ENCODE measurements at places on chromosomes 1 and 21.

DNA sequence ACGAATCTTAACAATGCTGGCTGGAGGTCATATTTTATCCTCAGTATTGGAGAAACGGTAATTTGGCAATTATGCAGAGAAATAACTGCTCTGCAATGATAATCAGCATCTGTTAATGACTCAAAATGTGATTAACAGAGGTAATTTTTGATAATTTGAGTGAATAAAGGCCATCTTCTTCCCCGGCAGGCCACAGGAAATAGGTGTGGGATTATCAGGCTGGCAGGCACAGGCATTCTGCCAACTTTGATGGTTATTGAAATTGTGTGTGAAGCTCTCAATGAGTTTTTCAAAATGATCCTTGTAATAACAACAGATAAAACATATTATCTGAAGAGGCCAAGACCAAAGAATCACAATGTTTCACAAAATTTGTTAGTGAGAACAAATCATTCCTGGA lies 309.0 kb downstream of the PTGER3 start:
- no peak for DNase-seq

- DNase-seq: no peak
These were observed 223.8 kb downstream of the KCNH1 start for GRCh38 chr1:210910020-210910575.

GRCh38 chr1:149936992-149937705 lies 470 bp upstream of the MTMR11 start:
- no peak for DNase-seq

DNA sequence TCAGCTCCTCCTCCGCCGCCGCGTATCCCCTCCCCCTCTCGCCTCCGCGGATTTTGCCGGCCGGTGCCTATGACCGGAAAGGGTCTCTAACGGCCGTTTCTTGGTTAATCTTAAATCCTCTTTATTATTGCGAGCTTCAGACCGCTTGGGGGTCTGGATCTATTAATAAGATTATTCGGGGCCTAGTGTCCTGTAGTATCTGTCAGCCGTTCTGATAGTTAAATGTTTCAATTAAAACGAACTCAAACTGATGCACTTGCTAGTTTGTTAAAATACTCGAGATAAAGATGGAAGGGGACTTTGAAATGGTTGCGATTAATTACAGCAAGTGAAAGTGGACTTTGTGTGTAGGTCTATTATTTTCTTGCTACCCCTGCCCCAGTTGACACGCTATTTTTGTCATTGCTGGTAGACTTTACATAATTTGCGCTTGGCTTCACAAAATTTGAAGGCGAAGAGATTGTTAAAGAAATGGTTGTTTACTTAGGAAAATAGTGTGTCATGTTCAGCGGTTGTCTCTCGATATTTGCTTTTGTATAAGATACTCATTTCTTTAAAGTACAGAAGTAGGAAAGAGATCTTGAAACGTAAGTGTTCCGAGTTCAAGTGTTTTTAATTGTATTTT lies 779 bp downstream of the SON start:
- DNase-seq: no peak

- DNase-seq: no peak
These were observed 520 bp downstream of the PLEKHN1 start for GRCh38 chr1:966704-967300.

- no peak for DNase-seq
These were observed 390.6 kb downstream of the NUF2 start for GRCh38 chr1:163712321-163712720.

GRCh38 chr1:30445449-30445848 lies 277.9 kb downstream of the MATN1 start:
- DNase-seq: peak; percentile 79

DNA sequence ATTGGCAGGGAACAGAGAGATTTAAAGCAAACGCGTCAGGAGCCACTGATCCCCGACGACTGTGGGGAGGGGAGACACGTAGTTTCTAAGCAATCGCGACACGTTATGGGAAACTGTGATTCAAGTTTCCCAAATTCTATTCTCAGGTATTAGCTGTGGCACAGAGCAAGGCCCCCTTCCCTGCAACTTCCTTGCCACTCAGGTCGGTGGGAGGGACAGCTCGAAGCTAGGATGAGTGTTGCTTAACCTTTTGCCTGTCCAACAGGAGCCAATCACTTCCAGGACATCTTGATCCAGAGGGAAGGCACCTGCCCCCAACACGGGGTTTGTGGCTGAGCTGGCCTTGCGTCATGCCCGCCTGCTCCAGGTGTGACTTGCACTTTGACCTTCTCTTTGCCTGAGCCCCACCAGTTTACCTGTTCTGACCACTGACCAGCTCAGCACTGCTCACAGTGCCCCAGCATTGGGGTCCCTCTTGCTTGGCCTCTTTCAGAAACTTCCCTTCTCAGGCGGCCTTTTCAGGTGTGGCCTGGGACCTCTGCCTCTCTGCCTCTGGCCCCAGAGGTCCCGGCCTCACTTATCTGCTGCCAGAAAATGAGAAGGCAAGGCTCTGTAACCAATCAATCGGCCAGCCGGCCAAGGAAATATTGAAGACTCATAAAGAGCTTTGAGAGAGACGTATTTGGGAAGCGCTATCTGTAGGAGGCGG lies 24.6 kb downstream of the TEX35 start:
- DNase-seq: no peak

DNA sequence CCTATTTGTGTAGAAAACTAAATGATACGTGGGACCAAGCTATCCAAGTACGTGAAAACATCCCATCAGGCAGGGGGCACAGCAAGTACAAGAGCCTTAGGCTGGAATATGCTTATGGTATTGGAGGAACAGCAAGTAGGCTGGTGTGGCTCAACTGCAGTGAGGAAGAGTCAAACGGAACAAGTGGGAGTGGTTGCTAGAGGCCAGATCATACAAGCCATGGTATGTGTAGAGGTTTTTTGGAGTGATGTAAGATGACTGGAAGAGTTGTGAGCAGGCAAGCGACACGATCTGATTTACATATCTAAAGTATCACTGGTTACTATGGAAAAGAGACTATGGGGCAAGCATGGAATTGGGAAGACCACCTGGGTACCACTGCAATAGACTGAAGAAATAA lies 27.8 kb downstream of the ELK4 start:
- peak; percentile 24 for DNase-seq

DNA sequence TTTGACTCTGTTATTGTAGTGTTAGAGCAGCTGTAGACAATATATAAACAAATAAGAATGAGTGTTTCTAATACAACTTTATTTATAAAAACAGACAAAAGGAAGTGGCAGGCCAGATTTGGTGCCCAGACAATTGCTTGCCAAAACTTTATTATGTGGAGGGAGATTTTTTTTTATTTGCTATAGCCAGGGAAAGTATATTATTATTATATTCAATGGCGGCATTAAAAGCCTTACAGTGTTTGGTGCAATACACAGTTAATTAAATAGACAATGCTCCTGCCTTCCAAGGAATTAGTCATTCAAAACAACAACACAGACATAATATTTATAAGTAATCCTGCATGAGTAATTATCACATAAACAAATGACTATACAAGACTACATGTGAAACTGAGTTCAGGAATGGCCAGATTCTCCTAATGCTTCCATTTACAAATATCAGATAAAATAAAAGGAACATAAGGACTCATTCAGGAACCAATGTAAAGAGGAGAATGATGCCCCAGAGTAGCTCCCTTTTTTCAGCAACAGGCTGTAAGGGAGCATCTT lies 10.6 kb upstream of the RC3H1 start:
- DNase-seq: no peak

GRCh38 chr1:19370453-19371170 lies 58.5 kb downstream of the SLC66A1 start:
- DNase-seq: no peak

DNA sequence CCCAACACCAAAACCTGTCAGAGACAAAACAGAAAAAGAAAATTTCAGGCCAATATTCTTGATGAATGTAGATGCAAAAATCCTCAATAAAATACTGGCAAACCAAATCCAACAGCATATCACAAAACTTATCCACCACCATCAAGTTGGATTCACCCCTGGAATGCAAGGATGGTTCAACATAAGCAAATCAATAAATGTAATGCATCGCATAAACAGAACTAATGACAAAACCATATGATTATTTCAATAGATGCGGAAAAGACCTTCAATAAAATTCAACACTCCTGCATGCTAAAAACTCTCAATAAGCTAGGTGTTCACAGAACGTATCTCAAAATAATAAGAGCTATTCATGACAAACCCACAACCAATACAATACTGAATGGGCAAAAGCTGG lies 3.8 kb upstream of the OR2L5 start:
- no peak for DNase-seq

DNA sequence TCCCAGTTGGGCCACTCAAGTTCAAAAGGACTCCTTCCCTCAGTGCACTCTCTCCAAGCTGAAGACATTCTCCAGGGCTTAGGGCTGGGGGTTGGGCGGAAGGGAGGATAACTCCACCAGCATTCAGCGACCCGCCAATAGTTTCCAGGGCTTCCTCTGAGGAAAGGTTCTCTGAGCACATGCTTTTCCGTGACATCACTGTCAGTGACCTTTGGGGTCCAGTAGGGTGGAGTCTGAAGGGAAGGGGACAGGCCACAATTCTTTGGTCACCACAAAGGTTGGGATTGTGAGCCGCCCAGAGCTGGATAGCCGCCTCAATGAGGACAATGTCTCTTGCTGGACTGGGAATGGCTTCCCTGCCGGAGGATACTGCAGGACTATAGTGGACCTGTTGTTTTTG lies 22.8 kb upstream of the RXRG start:
- no peak for DNase-seq

GRCh38 chr1:37479255-37480124 lies 5.1 kb downstream of the ZC3H12A start:
- peak; percentile 96 for DNase-seq

- no peak for DNase-seq
These were observed 15.1 kb downstream of the ATP1A1 start for GRCh38 chr1:116388122-116388521.

DNA sequence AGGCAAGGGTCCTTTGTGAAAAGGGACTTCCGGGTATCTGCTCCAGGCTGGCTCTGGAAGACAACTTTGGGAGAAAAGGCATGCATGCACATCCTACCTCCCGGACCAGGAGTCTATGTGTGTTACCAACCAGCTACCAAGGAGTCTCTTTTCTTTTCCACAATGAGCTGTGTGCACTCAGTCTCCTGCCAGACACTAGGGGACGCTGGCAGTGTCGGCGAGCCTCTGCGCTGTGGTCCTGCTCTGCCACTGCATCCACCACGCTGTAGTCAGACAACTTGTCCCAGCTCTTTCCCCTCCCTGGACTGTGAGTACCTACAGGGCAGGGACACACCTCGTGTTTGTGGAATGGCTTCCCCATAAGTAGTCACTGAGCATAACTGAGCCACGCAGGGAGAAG lies 5.1 kb upstream of the SSR2 start:
- DNase-seq: no peak

DNA sequence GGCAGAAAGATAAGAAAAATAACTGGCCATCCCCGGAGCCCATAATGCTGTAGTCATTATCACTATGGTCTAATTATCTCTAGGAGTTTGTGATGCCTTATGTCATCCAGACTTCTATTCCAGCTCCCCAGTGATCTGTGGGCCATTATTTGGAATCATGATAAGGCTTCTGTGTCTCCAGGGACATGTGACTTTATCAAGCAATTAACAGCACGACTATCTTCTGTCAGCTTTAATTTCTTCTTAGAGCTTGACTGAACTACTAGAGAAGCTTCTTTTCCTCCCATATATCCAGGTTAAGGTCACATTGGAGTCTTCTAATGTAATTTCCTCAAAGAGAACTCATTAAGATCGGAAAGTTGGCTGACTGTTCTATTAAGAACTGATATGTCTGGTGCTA lies 100.4 kb downstream of the LHX8 start:
- no peak for DNase-seq

- peak; percentile 55 for DNase-seq
These were observed 101.2 kb downstream of the INTS7 start for GRCh38 chr1:211933946-211934714.

GRCh38 chr21:36839123-36839522 lies 127.3 kb downstream of the HLCS start:
- DNase-seq: no peak

- DNase-seq: no peak
These were observed 201.8 kb upstream of the BRINP3 start for GRCh38 chr1:190679454-190679853.

- DNase-seq: peak; percentile 70
These were observed 59.5 kb downstream of the S100B start for GRCh38 chr21:46545363-46545762.
